ENCODE measurements at places on chromosomes 5 and 9.

DNA sequence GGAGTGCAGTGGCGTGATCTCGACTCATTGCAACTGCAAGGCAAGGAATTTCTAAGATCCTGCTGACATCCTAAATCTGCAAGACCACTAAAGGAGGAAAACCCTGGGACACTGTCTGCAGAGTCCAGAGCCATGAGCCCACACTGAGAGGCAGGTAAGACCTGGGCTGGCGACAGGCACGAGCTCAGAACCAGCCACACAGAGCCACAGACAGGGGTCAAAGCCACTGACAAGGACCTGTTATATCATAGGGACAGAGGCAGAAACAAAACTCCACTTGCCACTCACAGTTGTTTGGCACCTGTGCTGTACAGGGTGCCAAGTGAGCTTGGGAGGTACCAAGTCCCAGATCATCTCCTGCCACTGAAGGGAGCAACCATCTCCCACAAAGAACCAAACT is 34.2 kb downstream of the IPPK start:
- no peak for DNase-seq

- DNase-seq, result no peak
These were observed 244.4 kb upstream of the RAI14 start for GRCh38 chr5:34411470-34412346.

DNA sequence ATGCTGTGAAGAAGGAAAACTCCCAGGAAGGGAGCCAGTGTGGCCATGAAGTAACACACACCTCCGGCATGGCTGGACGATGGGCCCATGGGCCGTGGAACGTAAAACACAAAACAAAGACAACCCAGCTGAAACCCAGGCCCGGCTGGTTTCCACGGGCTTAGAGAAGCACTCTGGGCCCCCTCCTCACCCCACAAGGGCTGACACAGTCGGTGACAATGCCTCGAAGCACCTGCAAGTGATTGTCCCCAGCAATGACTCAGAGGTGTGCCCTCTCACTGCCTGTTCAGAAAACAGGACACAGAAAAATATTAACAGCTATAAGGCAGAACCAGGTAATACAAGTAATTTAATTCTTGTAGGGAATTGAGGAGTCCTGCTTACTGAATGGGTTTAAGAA is 135.3 kb downstream of the ROR2 start:
- no peak for DNase-seq

DNA sequence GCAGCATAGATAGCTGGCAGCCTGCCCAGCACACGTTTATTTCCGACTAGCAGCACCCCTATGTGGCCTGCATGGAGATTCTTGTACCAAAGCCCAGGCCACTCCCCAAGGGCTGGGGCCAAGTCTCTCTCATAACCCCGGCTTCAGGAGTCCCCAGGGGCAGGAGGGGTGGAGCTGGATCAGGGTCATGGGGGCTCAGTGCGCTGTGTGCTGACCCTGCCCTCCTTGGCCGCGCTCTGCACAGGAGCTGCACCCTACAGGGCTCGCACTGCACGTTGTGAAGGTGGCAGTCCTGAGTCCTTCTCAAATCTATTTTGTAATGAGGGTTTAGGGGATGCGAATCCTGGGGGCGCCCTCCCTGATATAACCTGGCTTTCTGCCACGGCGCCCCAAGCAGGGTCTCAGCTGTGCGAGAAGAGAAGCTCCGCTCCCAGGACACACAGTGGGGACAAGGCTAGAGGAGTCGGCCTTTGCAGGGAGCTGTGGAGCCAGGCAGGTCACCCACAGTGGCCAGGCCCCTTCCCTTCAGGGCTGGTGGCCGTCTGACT is 28.6 kb downstream of the NKD2 start:
- no peak for DNase-seq

GRCh38 chr9:99366621-99367020 is 144.5 kb downstream of the SEC61B start:
- DNase-seq, result no peak

DNA sequence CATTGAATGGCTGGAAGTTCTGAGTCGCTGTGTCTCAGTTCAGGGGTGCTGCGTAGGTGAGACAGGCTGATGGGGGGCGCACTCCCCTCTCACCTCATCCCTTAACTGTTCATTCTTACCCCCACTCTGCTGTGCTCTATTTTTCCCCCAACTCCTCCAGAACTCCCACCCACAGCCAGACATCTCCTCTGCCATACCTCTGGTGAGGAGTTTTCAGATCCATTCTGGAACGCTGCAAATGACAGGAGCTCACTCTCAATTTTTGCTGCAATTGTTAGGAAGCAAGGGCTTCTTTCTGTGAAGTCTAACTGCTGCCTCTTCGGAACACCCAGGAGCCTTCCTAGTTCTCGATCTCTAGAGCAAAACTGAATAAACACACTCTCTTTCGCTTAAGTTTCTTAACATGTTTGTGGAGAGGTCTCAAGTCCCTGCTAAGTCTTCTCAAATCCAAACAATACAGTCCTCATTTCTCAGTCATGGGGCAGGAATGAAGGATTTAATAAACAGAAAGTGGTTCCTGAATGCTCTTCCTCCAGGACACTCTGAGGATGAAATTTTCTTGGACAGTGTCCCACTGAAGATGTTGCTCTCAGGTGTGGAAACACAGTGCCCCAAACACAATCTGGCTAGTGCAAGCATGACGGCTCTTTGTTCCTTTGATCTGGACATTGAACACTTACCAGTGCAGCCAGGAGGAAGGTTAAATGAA is 387.7 kb downstream of the KDM4C start:
- no peak for DNase-seq

DNA sequence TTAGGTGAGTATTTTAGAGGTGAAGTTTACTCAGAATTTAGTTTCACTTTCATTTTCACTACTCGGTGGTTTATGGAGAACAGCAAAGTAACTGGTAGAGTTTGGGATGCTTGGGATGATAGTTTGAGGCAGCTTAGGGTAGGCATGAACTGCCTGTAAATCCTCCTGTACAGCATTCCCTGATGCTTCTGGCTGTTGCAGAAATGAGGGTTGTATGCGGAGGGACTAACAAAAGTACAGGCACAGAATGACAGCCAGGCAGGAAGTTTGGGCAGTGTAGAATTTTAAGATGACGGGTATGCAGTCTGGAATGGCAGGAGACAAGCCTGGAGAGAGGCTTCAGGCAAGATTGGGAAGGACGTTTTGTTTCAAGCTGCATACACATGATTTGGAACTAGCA is 48.0 kb upstream of the FAM120AOS start:
- DNase-seq, result no peak

- no peak for DNase-seq
These were observed 199.8 kb downstream of the PDE4D start for GRCh38 chr5:59693492-59694309.

DNA sequence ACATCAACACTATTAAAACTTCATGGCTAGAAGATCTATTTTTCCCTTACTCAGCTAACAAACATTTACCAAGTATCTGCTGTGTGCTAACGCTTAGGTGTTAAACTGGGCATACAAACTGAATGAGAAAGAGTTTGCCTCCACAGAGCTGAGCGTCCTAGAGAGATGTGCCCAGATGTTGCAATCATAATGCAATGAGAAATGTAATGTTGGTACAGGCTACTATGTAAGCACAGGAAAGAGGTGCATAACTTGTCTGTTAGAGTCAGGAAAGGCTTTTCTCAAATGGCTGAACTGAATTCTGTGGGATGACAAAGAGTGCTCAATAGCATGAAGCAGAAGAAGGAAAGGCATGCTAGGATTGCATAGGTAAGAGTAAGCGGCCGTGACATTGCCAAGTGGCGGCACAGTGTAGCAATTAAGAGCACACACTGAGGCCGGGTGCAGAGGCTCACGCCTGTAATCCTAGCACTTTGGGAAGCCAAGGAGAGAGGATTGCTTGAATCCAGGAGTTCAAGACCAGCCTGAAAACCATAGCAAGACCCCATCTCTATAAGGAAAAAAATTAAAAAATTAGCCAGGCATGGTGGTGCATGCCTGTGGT is 137.8 kb downstream of the MEF2C start:
- DNase-seq, result no peak

DNA sequence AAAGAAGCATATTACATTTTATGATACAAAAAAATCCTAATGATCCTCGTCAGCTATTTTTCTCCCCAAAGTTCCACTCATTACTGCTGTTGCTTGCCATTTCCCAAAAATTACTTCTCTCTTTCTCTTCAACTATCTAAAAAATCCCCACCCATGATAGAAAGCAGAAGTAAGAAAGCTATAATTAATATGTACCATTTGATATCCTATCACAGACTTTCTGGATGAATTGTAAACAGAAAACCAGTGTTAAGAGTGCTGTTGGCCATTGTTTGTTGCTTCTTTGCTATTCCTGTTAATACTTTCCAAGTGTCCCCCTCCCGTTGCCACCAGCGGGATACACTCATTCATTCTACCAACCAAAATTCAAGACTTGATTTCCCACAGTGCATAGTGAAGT is 136.3 kb upstream of the SMARCA2 start:
- DNase-seq, result no peak

DNA sequence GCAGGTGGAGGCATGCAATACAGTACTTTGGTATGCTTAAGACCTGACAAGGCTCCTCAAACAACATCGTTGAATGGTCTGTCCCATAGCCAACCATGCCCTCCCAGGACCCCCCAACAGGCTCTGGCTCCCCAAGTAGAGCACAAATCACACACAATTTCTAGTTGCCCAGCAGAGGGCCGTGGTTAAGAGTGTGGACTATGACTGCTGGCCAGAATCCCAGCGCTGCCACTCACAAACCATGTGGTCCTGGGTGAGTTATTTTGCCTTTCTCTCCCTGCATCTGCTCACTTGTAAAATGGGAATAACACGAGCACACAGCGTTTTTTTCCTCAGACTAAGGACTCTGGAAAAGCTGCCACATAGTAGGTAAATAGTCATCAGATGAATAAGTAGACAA is 6.5 kb downstream of the CKMT2 start:
- DNase-seq, result no peak

DNA sequence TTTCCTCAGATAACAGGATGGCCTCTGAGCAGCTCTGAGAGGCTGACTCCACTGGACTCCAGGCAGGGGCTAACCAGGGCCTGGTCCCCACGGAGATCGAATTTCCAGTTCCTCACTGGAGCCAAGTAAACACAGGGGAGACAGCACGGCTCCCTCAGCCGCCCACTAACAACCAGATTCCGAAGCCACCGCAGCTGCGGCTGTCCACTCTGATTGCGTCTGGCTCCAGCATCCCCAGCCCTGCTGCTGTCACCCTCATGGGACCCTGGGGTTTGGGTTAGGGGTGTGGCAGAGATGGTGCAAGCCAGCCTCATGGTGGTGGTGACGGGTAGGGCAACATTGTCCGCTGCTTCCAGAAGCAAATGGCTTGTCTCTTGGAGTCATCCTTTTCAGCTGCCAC is 172.6 kb downstream of the RGS3 start:
- no peak for DNase-seq

DNA sequence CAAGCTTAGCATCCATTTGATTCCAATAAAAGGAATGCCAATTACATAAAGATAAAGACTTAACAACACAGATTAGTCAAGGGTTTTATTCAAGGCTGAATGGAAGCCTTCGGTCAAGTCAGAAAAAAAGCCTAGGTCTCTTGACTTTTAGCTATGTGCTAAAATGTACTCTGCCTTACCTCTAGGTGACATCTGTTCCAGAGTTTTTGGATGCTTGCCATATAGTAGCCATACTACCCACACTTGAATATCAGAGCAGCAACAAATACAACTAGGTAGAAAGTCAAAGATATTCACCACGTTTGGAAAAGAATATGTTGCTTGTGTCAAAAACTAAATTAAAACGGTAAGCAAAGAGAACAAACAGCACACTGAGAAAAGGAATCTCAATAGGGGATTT is 484.7 kb downstream of the ELAVL2 start:
- DNase-seq, result no peak

- peak; percentile 78 for DNase-seq
These were observed 27.1 kb upstream of the TEX10 start for GRCh38 chr9:100379862-100380261.

DNA sequence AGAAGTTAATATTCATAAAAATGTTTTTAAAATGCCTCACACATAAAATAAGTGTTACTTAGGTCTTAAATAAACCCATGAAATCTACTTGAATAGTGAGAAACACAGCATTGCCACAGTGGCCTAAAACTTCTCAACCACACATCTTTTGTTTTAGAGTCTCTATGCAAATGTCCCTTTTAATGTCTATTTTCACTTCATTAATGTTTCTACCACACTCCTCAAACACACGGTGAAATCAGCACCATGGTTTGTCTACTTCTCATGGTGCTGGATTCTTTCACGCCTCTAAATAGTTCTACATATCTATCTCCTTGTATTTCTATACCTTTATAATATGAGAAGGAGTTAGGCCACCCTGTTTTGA is 111.2 kb downstream of the EDIL3 start:
- DNase-seq, result no peak

DNA sequence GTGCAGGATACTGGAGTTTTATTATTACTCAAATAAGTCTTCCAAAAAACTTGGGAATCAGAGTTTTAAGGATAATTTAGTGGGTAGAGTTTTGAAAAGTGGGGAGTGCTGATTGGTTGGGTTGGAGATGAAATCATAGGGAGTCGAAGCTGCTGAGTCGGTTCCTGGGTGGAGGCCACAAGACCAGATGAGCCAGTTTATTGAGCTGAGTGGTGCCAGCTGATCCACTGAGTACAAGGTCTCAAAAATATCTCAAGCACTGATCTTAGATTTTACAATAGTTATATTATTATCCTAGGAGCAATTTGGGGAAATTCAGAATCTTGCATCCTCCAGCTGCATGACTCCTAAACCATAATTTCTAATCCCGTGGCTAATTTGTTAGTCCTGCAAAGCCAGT is 804.9 kb upstream of the SEMA6A start:
- no peak for DNase-seq

- no peak for DNase-seq
These were observed 473.5 kb downstream of the ACTL7B start for GRCh38 chr9:108382310-108382709.

GRCh38 chr5:10709409-10709808 is 51.6 kb downstream of the DAP start:
- no peak for DNase-seq
